ENCODE measurements at places on chromosomes 2 and 18.

GRCh38 chr2:201931951-201932350 lies 101.7 kb upstream of the FZD7 start:
- no peak for DNase-seq

DNA sequence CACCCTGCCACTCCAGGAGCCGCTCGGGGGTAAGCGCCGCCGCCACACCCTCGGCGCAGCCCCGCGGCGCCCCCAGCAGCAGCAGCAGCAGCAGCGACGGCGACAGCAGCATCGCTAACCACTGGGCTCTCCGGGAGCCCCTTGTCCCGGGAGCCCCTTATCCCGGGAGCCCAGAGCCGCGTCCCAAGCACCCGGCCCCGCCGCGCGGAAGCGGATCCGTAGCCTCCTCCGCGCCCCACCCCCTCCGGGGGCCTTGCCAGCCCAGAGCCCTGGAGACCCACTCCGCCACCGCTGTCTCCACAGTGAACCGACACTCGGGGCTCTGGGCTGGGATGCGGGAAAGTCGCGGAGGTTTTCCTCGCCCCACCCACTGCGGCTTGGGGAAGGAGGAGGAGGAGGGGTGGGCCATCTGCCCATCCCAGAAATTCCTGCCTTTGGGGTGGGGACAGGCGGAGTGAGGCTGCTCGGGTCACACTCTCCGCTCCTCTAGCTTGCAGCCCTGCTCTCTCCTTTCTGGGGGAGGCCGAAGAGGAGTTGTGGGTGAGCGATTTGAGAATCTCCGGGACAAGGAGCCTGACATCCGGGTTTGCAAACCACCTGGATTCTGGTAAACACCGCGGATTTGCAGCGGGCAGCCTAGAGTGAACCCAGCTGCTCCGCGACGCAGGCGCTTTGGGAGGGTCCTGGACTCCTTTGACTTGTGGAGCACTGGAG lies at the start of gene PLA2R1:
PLA2R1 (minus strand) TSS at position 324 of the 714 bp plus-strand sequence; CDS start at position 112, 212 bp downstream.
- no peak for DNase-seq

DNA sequence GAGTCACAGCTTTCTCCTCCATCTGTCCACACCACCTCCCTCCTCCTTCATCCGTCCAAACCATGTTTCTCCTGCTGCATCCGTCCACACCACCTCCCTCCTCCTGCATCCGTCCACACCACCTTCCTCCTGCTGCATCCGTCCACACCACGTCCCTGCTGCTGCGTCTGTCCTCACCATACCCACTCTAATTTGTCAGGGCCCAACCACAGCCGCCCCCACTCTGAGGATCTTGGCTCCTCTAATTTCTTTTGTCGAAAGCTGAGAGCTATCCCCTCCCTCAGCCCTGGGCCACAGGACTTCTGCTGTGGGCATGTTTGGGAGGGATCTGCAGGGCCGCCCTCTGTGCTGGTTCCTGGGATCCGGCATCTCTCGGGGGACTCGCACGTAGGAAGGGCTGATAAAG lies 67.4 kb downstream of the TPO start:
- no peak for DNase-seq

DNA sequence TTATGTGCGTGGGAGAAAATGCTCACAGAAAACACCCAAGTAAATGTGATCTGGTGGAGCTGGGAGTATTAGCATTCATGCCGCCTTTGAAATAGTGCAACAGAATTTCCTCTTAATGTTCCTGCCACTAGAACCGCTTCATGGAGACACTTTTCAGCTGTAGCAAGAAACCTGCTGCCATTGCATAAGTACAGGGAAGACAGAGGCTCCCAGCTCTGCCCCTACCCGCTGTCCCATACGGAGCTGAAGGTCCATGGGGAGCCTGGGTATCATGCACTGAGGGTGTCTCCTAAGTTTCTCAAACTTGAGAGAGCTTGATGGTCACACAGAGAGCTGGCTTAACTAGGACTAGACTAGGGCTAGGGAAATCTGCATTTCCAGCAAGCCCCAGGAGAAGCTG lies 49.6 kb downstream of the CRIM1 start:
- DNase-seq = no peak

DNA sequence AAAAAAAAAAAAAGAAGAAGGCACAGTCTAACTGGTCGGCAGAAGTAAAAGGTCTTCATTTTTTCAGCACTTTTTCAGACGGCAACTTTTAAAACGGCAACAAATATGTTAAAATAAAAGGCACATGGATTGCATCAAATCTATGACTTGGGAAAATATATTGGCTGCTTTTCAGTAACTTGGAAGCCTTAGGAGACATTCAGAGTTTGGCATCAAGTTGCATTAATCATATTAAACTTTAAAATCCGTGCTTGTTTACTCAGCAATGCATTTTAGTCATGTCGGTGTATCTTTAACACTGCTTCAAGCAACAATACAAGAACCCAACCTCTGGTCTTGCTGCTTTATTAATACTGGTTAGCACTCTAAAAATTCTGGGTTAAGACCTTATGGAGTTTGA lies 111.1 kb downstream of the MEP1B start:
- DNase-seq = no peak

DNA sequence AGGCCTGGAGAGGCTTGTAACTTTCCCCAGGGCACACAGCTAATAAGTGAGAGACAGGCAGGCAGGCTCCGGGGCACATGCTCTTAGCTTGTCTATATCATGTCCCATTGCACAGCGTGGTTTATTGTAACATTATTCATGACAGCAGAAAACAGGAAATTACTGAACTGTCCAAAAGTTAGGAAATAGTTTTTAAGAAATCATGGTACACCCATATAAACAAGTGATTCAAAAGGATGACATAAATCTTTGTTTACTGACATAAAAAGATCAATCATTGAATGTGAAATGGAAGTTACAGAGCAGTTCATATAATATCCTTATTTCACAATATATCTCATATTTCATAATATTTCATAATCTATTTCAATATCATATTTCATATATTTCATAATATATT lies 34.3 kb upstream of the TXNDC2 start:
- DNase-seq = no peak

GRCh38 chr2:219461669-219462068 lies 27.0 kb downstream of the SPEG start:
- no peak for DNase-seq

DNA sequence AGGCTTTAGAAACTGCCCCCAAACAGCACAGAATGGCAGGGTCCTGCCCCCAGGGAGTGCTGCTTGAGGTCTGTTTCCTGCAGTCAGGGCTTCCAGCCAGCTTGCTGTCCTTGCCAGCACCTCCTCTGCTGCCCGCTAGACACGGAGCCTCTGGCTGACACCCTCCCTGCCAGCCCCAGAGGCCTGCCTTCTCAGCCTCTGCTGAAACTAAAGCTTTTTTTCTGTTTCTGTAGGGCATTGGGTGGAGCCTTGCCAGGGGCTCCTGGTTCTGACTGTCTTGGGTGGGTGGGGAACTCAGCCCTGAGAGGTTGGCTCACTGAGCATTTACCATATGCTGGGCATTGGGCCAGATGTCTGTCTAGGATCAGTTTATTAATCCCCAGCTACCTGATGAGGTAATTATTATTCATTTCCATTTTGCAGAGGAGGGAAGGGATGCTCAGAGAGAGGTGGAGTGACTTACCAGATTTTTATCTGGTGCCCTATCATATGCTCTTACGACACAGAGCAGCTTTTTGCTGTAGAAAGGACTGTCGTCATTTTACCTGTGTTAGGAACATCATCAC lies 35.4 kb downstream of the INPP4A start:
- DNase-seq = peak; percentile 66

- DNase-seq = no peak
These were observed 236.8 kb downstream of the SATB2 start for GRCh38 chr2:199220920-199221319.

DNA sequence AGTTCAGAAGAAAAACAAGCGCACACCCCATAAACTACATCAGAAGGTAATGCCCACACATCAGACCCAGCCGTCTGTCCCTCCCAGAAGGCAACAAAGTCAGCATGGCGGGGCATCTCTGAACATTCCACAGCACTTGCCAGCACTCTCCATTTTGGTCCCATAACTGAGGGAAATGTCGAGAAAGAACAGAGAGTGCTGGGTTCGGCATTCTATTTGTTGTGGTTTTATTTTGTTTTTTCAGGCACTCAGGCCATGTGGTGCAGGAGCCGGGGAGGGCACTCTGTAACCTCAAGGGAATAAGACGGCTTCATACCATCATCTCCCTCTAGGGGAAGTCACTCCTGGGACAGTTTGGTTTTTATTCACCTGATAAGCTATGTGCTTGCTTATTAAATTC lies 156.0 kb downstream of the SEPTIN10 start:
- no peak for DNase-seq

GRCh38 chr2:237501892-237502513 lies 15.0 kb downstream of the MLPH start:
- no peak for DNase-seq

DNA sequence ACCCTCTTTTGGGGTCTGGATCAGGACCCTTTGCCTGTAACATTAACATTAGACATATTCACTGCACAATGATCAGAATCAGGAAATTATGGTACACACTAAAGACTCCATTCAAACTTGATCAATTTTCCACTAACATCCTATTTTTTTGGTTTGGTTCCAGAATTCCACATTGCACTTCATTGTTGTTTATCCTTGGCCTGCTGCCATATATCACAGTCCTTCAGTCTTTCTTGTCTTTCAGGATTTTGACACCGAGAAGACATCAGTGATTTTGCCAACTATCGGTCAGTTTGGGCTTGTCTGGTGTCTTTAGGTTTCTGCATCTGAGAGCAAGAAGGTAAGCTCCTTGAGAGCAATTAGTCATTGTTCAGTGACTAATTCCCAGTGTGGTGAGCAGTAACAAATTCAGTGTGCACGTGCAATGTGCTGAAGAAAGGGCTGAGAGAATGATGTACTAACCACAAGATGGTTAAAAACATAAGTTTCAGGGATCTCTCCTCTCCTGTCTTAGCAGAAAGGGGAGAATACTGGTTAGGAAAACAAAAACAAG lies 23.5 kb downstream of the MARCHF4 start:
- no peak for DNase-seq

DNA sequence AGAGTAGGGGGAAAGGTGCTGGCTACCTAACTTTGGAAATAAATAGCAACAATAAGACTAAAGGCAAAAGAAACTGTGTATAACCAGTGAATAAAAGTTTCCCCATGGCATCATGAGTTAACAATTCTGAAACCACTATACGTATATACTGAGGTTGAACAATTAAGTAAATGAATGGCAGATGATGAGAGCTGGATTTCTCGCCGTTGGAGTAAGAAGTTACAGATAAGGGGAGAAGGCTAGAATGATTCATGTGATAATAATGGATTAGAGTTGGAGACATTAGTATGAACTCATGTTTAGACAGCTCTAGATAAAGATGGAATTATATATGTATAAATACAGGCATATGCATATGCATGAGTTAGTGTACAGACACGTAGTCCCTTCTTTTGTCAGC lies 152.7 kb downstream of the UBR3 start:
- DNase-seq = no peak

- no peak for DNase-seq
These were observed 74.6 kb upstream of the LAPTM4A start for GRCh38 chr2:20126040-20126439.

All from stimulated activated CD4-positive, alpha-beta T cell treated with anti-CD3 and anti-CD28 coated beads, Interleukin-4, amount 100 ng/mL, for 4 hours (primary cell).